Transverse colon (tissue), 4 donors: ENCODE measurements at places on chromosomes 12 and 14. TPM values are rescaled to one million over a fixed set of nuclear protein-coding genes. Genes with fewer than 3 reads are reported as not detected.
A peak's percentile ranks its signal among the peaks of the same experiment; 100 is the strongest.

DNA sequence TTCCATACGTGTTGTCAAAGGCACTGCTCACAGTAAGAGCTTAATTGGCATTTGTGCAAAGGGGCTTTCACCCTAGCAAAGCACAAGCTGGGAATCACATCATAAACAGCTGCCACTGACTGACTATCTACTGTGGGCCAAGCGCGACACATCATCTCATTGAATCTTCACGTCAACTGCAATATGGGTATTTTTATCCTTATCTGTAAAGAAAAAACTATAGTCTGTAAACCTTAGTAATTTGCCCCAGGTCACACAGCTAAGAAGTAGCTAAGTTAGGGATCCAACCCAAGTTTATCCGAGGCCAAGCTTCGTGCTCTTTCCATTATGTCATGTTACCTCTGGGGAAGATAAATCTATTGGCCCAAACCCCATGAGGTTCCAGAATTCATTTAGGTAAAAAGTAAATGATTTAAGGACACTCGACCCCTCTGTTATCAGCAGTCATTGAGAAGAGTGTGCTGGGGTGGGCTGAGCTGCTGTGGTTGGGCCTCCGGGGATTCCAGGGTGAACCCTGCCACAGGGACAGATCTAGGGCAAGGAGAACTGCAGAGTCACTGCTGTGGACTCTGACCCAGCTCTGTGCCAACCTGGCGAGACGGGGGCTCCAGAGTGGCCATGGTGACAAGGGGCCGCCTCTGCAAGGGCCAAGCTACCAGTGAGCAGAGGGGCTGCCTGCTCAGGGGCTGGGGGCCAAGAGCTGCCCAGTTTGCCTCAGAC is 27.6 kb downstream of the NCKAP5L start:
- no peak overlapping the region for H3K4me3 ChIP-seq
- H3K36me3 ChIP-seq = no peaks in the 10 kb centered on the region
- H3K27ac ChIP-seq = no peak overlapping the region

- H3K27me3 ChIP-seq = peaks cover 16% of the 10 kb centered on the region
- no peak overlapping the region for H3K27ac ChIP-seq
- H3K36me3 ChIP-seq = no peaks in the 10 kb centered on the region
- H3K4me1 ChIP-seq = peaks cover 8% of the 10 kb centered on the region
- DNase-seq = no peak
These were observed 64.9 kb downstream of the LLPH start for GRCh38 chr12:66065641-66066136.

DNA sequence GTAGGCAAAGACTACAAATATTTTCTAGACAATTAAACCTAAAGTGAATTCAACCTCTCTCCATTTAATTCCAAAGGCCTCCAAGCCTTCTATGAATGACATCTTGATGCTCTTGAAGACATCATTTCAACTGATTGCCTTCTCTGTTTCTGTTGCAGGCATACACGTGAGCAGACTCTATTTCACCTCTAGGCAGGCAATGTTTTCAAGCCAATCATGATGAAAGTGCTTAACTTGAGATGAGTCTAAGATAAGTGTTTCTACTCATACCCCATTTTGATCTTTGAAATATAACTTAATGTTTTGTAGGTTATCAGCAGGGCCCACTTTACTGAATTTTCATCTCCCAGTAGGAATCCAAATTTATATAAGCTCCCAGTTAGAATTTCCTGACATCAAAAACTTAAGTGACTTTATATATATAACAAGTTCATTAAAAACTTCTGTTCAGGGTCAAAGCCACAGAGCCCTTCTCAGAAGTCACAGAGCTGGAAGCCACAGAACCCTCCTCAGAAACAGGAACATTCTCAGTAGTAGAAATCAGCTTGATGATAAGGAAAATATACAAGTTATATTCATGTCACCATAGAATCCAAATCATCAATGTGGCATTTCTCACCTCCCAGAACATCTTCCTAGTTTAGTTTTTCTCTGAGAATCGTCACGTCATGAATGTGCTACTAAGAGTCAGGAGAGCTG is 108.5 kb downstream of the PHLDA1 start:
- H3K27me3 ChIP-seq = no peaks in the 10 kb centered on the region
- no peaks in the 10 kb centered on the region for H3K36me3 ChIP-seq
- no peaks in the 10 kb centered on the region for H3K4me1 ChIP-seq
- no peak overlapping the region for H3K4me3 ChIP-seq
- DNase-seq = no peak
- H3K27ac ChIP-seq = no peak overlapping the region

DNA sequence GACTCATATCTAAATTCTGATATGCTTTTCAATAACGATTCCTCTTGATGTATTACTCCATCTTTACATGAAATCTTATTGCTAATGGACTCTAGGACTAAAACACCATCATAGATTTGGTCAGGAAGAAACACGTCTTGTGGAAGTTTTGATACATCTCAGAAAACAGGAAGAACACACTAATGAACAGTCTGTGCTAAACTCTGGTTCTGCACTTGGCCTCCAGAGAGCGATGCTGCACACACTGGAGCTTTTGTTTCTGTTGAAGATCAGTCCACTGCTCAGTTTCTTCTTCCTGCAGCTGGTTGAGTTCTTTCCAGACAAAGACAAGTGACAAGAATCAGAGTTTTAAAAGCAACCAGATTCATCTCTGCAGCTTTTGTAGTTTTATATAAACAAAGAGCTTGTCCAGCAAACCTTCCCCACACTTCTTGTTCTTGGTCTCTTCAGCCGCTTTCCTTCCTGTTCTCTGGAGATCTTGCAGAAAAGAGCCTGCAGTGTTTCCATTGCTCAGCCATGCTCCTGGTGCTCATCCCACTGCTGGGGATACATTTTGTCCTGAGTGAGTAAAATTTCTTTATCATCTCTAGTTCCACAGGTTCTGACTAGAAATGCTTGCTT is 229.1 kb upstream of the OR4E1 start:
- no peak overlapping the region for H3K4me3 ChIP-seq
- H3K27ac ChIP-seq = no peak overlapping the region
- no peak for DNase-seq
- H3K36me3 ChIP-seq = no peaks in the 10 kb centered on the region
- H3K4me1 ChIP-seq = no peaks in the 10 kb centered on the region

DNA sequence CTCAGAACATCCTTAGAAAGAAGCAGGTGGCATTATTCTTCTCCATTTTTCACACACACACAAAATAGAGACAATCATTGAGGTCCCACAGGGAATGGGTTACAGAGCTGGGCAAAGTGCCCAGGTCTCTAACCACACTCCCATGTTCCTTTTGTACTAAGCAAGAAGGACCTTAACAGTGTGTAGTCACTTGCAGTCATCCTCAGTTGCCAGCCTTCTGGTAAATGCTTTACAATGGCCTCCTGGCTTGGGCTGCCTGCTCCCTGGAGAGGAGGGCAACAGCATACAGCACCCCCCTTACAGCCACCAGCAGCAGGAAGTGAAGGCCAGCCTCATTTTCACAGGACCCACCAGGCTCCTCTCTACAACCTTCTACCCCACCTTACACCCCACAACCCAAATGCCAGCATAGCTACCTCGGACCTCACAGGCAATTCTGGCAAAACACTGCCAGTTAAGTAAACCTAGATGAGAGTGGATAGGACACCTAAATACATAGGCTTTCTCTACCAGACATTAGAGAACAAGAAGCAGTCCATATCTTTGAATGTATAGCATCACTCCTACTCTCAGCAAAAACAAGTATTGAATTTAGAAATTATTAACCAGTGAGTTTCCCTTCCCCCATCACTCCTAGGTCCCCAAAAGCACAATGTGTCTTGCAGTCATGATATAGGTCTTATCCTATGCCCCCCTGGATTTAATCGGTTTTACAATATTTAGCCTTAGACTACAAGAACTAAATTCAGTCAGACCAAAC is 88.1 kb downstream of the PPP2R5E start:
- H3K27me3 ChIP-seq = no peaks in the 10 kb centered on the region
- H3K27ac ChIP-seq = no peak overlapping the region
- H3K36me3 ChIP-seq = no peaks in the 10 kb centered on the region
- DNase-seq = no peak
- H3K4me3 ChIP-seq = no peak overlapping the region

DNA sequence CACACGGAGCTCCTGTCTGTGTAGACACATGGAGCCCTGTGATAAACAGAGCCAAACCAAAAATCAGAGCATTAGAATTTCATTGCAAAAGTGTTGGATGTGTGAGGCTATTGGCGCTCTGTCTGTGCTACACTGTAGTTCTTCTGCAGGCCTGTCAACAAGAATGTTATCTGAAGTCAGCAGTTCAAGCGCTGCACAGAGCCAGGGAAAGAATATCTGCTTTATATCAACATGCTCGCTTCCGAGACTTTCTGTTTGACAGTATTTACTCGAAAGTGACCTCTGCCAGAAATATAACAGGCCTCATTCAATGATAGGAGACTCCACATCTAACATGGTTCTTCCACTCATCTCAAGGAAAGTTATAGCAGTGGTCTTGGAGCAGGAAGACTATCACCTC is 118.3 kb downstream of the CCER1 start:
- no peak for DNase-seq
- peaks cover 4% of the 10 kb centered on the region for H3K4me1 ChIP-seq
- no peaks in the 10 kb centered on the region for H3K36me3 ChIP-seq

GRCh38 chr12:74945771-74946198 is 263.9 kb downstream of the KCNC2 start:
- no peaks in the 10 kb centered on the region for H3K36me3 ChIP-seq
- H3K27me3 ChIP-seq = no peaks in the 10 kb centered on the region
- H3K4me1 ChIP-seq = no peaks in the 10 kb centered on the region

KLRF1 gene
- total RNA-seq = not detected

VRTN gene
- total RNA-seq = not detected

GRCh38 chr12:17214929-17215328 is 609.0 kb upstream of the LMO3 start:
- no peaks in the 10 kb centered on the region for H3K27me3 ChIP-seq
- no peak for DNase-seq
- no peak overlapping the region for H3K4me3 ChIP-seq
- no peaks in the 10 kb centered on the region for H3K4me1 ChIP-seq

DNA sequence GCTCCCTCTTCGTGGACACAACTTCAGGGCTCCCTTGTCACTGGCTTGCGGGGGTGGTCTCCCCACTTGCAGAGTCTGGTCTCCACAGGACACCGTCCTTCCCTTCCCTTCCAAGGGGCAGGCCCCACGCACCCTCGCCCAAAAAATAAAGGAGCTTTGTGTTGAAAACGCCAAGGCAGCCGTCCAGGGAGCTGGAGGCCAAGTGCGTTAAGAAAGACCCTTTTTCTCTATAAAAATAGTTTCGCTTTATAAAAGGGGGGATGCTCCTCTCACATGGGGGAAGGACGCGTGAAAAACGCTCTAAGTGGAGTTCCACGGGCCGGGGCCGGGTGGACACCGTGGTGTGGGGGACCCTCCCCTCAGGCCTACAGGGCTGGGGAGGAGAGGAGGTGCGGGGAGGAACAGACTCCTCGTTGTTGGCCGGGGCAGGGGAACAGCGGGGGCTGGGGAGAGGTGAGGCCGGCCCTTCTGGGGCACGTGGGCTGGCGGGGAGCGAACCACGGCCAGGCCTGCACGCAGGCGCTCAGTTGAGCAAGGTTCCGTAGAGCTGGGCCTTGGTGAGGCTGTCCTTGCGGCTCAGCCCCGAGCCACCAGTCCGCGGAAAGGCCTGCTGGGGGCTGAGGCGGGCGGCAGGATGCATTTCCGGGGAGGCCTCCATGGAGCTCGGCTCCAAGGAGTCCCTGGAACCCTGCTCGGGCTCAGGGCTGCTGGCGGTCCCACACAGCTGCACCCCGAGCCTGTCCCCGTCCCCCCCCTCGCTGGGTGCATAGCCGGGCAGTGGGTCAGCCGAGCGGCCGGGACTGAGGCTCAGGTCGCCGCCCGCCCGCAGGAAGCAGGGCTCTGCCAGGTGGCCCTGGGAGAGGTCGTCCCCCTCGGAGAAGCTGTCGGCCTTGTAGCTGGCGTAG is 49.5 kb downstream of the BEGAIN start:
- no peak overlapping the region for H3K27ac ChIP-seq
- no peaks in the 10 kb centered on the region for H3K36me3 ChIP-seq
- no peaks in the 10 kb centered on the region for H3K27me3 ChIP-seq
- H3K4me3 ChIP-seq = no peak overlapping the region
- peak; percentile 7 for DNase-seq

HOTAIR gene
- not detected for total RNA-seq

DNA sequence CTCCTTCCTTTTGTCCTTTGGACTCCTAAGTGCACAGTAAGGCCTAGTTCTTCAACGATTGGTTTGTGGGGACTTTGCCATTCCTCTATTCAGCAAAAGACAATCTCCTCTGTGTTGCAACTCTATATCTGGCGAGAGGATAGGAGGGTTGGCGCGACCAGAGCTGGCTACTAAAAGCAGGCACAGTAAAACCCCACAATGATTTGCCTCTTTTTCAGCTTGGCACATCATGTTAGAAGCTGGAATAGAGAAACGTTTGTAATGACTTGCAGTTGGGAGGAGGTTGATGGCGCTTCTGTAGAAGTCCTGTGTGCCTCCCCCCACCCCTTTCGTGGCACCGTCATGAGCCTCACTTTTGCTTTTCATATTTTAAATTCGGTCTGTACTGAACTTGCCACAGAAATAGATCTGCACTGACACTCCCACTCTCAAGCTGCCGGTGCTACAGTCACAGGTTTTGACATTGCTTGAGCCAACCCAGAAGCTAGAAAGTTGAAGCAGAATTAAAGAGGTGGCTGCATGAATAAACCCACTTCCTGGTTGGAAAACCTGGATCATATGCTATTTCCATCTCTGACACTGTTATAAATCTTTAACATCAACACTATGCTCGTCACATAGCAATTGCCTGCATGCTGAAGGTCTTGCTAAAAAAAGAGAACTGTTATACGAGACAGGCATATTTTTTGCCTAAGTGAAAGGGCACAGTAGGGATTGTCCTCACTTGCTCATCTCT is 315.3 kb upstream of the PRICKLE1 start:
- H3K27me3 ChIP-seq = no peaks in the 10 kb centered on the region
- H3K36me3 ChIP-seq = no peaks in the 10 kb centered on the region
- H3K4me3 ChIP-seq = no peak overlapping the region
- H3K27ac ChIP-seq = no peak overlapping the region

DNA sequence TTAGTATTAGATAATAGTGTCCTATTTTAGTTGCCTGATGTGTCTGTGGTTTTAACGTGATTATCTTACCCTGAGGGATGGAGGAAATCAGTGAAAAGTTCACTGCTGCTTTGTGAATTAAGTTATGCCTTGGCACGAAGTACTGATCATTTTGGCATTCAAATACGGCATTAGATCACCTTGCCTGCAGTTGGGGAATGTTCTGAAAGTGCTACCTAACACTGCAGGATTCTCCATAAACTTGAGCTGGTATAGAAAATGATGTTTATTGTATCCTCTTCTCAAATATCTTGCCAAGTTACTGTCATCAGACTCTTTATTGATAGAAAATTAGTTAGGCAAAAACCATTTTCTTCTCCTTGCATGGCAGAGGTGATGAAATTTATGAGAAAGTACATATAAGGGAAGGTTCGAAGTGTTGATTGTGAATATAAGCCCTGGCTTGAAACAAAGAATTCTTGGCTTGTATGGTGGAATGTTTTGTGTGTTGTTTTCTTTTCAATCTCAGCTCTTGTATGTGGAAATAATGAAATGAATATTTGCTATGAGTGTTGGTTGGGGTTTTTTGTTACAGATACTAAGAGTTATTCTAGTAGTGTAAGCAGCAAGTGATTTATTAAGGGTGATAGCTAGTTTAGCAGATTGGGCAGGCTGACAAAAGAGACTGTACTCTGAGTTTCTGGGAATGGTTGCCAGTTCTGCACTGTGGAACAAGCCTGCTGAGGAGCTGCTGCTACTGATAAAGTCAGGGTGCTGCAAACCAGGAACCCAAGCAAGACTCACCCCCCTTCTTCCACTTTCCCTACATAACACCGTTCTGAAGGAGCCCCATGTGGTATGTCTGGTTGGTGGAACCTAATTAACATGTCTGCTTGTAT is 448.3 kb downstream of the PCNX1 start:
- no peaks in the 10 kb centered on the region for H3K36me3 ChIP-seq
- no peaks in the 10 kb centered on the region for H3K4me1 ChIP-seq
- H3K27me3 ChIP-seq = no peaks in the 10 kb centered on the region
- H3K27ac ChIP-seq = peak overlapping the region; percentile 53

LRRC10 gene
- total RNA-seq = not detected
